ENCODE measurements at places on chromosomes 6 and 20.

DNA sequence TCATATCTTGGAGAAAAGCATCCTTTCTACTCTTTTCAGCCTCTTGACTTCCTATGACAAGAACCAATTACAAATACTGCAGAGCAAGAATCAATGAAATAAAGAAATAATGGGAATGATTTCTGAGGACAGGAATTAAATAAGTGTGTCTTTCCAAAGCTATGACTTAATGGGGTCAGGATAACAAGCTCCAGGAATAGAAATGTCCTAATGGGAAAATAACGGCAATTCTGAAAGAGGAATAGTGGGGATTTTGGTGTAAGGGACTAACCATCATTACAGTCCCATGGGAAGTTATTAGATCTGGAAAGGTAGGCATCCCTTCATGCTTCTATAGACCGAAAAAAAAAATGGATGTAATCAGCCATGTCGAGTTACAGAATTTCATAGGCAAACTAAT lies 28.2 kb upstream of the SNAP25 start:
- no peak for DNase-seq

DNA sequence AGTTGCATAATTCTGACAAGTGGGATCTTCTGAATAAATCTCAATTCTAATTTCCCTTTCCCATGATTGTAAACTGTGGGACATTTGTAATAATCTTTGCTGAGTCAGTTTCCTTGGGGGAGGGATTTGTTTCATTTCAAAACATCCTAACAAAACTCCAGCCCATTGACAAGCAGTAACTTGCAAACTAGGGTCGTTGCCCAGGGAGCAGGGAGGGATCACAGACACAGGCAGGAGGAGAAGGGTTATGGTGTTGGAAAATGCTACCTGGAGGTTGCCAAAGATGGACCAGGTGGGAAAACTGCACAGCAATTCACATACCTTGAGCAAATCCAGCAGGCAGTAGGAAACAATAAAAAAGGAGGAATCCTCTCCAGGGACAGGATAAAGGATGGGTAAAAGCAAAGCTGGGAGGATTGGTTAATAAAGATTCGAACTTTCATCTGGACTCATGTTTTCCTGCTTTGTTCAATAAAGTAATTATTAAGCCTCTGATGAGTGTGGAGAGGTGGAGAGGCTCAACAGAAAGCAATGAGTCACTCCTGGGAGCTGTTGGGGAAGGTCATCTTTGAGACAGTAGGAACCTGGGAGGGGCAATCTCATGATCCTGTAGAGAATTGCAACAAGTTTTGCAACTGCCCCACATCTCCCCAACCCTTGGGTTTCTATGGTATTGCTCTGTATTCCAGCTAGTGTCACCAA lies 87.3 kb upstream of the AKIRIN2 start:
- DNase-seq = peak; percentile 92

- peak; percentile 35 for DNase-seq
Measured at GRCh38 chr20:6395695-6396094, 272.9 kb upstream of the FERMT1 start.

- DNase-seq = no peak
Measured at GRCh38 chr20:57384953-57385761, 6.0 kb upstream of the RBM38 start.

GRCh38 chr6:158947284-158947683 lies 52.7 kb downstream of the RSPH3 start:
- DNase-seq = no peak

- DNase-seq = peak; percentile 24
Measured at GRCh38 chr6:43952746-43953145, 174.5 kb downstream of the MRPL14 start.

DNA sequence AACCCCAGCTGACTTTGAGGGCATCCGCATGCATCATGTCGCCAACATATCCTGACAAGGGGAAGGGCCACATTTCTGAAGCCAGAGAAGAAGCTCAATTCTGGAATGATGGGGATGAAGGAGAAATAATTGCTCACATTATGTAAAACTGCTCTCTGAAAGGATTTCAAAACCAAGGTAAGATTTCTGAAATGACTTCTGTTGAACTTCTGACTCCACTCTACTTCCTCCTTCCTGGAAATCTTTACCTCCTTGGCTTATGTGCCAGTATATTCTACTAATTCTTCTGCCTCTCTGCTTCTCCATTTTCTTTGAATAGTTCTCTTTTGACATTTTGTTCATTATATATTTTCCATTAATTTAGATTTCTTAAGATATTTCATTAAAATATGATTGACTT lies 31.9 kb downstream of the HLA-DPB1 start:
- no peak for DNase-seq

GRCh38 chr6:103335412-103335811 lies 1524.3 kb downstream of the HACE1 start:
- peak; percentile 9 for DNase-seq

- DNase-seq = no peak
Measured at GRCh38 chr6:157024745-157025144, 247.6 kb downstream of the ARID1B start.

DNA sequence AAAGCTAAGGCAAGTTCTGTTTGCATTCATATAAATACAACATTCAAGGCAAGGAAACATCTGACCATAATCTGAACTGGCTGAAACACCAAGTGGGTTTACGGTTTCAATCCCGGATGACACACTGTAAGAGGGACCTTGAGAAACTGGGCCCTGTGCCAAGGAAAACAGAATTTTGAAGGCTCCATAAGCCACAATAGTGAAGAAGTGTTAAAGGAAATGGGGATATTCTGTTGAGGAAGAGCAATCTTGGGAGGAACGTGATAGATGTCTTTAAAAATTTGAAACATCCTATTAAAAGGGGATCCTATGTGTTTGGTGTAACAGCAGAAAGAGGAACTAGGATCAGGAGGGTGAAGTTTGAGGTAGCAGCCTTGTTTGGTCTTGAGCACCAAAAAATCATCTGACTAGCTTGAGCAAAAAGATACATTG lies 82.4 kb upstream of the TAB2 start:
- peak; percentile 95 for DNase-seq

DNA sequence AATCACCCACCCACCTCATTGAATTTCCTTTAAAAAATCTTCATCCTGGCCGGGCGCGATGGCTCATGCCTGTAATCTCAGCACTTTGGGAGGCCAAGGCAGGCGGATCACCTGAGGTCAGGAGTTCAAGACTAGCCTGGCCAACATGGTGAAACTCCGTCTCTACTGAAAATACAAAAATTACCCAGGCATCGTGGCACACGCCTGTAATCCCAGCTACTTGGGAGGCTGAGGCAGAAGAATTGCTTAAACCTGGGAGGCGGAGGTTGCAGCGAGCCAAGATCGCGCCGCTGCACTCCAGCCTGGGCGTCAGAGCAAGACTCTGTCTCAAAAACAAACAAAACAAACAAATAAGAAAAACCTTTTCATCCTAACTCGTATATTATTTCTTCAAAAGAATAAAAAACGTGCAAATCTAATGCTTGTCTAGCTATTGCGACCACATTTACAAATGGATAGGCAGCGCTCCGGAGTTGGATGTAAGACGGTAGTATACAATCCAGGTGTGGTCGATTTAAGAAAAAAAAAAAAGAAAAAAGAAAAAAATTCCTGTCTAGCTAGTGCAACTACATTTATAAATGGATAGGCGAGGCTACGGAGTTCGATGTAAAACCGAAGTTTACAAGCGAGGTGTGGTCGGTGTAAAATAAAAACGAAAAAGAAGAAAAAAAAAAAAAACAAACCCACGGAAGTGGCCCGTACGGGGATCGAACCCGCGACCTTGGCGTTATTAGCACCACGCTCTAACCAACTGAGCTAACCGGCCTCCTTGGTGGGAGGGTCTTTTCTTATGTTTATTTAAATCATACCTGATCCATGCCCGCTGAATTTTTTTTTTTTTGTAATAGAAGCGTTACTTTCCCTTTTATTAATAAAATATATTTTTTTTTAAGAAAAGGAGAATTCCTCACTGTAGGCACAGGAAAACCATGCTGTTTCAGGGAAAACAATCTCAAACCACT lies 70.7 kb upstream of the PRSS16 start:
- DNase-seq = peak; percentile 60

DNA sequence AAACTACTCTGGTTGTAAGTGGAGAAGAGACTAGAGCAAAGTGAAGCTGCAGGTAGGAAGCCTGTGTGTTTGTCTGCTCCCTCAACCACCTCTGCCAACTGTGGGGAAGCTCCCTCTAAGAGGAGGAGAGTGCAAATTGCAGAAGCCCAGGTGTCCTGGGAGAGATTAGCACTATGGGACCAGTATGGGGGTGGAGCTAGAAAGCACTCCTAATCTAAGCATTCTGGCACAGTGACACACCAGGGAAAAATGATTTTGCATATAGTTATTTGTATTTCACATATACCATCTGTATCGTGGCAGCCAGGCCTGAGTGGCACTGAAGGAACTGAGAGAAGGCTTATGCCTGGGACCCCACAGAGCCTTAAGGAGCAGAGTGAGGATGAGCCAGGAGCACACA lies 12.8 kb downstream of the GSTA1 start:
- no peak for DNase-seq

- DNase-seq = no peak
Measured at GRCh38 chr6:144767051-144767450, 481.9 kb downstream of the UTRN start.

DNA sequence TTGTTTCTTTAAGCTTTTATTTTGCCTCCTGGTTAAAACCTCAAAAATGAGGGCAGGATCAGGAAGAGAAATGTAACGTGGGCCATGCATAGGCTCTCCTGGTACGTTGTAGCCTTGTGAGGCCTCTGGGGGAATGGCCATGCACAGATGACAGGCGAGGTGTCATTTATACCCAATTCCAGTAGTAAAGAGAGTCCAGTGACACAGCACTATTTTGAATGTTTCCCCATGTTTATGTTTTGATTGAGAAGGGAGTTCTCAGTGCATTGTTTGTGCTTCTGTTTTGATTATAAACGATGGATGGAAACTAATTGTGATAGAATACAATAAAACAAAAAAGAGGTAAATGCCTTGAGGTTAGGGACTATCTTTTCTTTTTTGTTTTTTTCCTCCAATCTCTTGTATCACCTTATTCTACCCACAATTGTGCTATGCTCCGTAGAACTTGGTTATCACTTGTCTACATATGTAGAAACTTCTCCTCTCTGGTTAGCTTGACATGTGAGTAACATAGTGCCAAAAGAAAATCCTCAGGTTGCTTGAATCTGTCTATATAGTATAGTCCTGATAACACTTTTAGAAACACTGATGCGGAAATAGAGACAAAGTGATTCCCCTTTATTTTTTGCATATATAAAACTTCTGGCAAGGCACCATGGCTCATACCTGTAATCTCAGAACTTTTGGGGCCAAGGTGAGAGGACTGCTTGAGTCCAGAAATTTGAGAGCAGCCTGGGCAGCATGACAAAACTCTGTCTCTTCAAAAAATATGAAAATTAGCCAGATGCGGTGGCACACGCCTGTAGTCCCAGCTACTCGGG lies 6.9 kb upstream of the SMIM28 start:
- DNase-seq = no peak

DNA sequence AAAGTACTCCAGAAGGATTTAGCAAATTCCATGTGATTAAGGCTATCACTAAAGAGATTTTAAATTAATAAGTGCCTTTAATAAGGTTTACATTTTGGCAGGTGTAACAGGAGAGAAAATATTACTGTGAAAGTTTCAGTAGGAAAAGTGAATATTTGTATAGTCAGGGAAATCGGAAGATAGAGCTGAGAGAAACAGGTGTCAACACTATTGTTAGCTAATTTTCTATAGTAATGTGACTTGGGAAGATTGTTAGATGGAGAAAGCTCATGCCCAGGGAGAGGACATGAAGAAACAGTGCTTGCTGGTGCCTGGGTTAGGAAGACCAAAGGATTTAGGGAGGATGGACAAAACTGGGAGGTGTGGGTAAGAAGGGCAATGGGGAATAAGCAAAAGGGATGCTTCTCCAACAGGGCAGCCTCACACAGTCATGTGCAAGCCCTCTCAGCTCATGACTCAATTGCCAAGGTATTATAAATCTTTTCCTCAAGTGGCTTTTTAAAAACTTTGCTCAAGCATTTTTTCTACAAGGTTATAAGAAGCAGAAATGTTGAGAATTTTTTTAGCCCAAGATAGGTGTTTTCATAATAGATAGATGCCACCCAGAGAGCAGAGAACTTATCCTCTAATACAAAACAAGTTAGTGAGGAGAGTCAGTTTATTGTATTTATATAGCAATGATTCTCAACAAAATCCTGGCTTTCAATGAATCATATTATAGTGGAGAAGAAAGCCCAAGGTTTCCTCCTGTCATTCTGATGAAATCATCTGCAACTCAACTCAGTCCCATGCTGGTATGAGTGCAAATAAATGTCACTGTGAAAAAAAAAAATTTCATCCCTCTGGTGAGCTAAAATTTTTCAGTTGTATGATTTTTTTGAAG lies 325.2 kb upstream of the NT5E start:
- peak; percentile 32 for DNase-seq

GRCh38 chr6:142945446-142946180 lies 637 bp upstream of the HIVEP2 start:
- no peak for DNase-seq

DNA sequence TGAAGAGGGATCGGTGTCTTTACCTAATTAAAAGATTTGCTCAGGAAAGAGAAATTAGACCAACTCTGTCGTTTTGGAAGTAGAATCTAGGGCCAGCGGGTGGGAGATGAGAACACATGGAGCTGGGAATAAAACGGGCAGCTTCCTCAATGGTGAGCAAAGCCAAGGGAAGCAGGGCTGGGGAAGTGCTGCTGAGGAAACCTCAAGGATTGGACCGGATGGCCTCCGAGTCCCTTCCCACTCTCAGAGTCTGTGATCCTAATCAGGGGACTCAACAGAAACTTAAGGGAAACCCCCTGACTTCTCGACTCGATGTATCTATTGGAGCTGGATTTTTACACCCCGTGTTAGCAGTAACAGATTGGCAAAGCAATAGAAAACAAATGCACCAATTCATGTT lies 10.8 kb downstream of the GCNT2 start:
- DNase-seq = no peak

GRCh38 chr20:4808872-4809271 lies 87.2 kb downstream of the PRND start:
- no peak for DNase-seq

GRCh38 chr6:5765141-5765760 lies 241.5 kb downstream of the NRN1 start:
- DNase-seq = no peak

DNA sequence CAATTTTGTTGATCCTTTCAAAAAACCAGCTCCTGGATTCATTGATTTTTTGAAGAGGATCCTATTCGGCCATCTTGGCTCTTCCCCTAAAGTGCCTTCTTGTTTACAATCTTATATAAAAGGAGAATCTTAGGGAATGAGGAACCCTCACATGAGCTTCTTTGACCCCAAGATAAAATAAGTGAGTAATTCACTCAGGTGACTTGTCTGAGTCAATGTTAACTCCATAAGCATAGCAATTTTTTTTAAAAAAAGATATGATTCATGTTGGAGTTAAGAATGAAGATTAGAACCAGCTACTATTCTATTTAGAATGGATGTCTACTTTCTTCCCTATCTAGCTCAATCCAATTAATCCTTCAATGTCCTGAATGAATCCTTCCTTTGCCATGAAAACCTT lies 21.0 kb downstream of the WASF1 start:
- DNase-seq = no peak

Data from MCF 10A (cell line).